Epithelial cell of prostate (primary cell): ENCODE measurements at places on chromosomes 4 and X.

DNA sequence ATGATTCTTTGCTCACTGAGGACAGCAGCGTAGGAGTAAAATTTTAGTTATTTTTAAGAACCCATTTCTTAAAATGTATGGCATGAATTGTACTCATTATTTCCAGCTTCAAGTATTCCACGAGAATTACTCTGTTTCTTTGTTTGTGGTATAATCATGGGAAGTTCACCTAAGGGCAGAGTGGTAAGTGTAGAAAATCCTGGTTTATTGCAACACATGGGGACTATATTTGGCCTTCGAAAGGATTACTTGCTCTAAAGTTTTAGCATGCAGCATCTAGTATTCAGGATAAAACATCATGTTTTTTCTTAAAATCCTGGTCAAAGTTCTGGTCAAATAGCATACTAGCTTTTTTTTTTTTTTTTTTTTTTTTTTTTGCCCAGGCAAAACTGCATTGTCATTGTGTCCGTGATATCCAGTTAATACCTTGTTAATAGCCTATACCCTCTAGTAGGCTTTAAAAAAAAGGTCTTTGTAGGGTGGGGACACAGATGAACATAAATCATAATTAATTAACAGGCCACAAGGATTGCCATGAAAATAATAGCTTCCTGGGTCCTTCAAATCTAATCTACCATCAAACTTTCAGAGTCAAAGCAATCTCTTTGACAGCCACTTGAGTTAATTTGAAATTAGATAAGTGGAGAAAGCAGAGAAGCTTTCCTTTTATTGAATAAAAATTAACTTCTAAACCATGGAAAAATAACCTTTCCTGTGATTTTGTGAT lies 44.6 kb upstream of the VEGFC start:
- no peak for DNase-seq

GRCh38 chr4:52251864-52252263 lies 200.8 kb downstream of the SPATA18 start:
- no peak for DNase-seq

DNA sequence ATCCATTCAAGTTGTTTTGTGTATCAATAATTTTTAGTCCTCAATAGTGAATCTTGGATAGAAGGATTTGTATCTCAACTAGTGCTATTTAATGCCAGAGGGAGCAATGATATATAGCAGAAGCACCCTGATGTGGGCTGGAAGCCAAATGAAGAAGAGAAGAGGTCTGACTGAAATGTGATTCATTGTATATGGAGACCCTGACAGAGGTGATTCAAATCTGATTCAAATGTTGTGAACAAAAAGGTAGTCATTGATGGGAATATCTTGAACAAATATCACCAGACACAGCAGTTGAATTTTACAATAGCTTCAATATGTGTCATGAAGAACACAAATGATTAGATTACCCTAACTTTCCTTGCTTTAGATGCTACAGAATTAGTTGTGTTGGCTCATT lies 27.5 kb upstream of the SULT1B1 start:
- DNase-seq = peak; percentile 36

DNA sequence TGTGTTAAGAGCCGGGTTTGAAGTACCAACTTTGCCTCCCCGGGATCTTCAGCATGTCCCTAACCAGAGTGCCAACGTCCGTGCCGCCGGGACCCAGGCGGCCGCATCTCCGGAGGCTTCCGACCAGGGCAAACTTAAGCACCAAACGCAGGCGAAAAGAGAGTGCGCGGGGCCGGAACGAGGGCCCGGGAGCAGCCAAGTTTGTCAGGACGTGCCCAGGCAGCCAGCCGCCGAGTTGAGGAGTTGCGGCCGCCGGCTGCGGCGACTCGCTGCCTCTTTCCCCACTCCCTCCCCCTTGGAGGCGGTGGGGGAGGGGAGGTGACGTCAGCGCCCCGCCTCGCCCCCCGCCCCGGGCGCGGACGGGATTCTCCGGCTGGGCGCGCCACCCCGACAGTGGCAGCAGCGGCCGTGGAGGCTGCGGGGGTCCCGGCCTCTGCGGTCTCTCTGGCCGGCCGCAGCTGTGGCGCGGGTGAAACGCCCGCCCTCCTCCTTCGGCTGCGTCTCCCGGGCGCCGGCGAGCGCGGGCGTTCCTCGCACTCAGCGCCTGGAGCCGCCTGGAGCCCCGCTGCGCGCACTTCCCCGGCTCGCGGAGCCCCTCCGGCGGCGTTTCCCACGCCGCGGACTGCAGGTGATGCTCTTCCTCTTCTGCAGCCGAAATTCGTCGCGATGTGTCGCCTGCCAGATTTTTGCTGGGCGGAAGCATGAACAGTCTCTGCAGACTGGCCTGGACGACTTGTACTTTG lies 2.9 kb upstream of the FAT1 start:
- DNase-seq = peak; percentile 60

GRCh38 chrX:19782419-19782818 lies 105.0 kb downstream of the SH3KBP1 start:
- no peak for DNase-seq

- DNase-seq = no peak
These were observed 3.8 kb upstream of the ADH1B start for GRCh38 chr4:99324979-99325378.
